ENCODE measurements at places on chromosomes 1 and 21.
A peak's percentile ranks its signal among the peaks of the same experiment; 100 is the strongest.

DNA sequence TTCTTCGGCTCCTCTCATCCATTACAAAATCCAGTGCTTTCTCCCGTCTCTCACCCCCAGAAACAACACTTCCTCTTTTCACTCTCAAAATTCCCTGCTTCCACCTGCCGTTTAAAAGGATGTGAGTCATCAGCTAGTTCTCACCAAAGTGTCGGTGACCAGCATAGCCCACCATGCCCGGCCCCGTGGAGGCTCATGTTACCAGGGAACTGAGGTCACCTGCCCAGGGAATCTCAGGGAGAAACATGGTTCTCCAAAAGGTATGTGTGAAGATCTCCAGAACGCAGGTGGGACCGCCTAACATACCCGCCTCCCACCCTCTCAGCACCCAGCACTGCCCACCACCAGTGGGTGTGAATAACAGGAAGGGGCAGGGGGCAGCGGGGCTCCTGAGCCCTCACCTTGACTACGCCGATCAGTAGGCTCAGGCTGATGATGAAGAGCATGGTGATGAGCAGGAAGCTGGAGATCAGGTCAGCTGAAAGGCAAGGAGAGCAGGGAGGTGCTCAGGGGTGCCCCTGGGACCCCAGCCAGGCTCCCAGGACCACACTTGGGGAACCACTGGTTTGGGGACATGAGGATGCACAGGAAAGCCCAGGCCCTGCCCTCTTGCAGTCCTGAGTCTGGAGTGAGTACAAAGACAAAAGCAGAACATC lies 16.2 kb downstream of the LAPTM5 start:
- DNase-seq, result no peak

- DNase-seq, result no peak
Observed at GRCh38 chr1:245622332-245623014, 467.7 kb downstream of the KIF26B start.

DNA sequence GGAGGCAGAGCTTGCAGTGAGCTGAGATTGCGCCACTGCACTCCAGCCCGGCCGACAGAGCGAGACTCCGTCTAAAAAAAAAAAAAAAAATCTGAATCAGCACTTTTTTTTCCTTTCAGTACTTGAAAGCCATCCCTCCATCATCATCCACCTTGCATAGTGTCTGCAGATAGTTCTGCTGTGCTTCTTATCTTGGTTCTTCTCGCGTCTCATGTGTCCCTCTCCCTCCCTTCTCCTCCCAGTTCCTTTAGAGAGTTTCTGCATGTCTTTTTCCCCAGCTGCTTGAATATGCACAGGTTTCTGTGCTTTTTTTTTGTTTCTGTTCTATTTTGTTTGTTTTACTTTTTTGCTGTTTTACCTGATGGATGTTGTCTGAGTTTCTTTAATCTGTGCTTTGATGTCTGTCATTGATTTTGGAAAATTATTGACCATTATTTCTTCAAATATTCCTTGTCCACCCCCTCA lies 3.9 kb upstream of the COL18A1 start:
- DNase-seq, result no peak

- no peak for DNase-seq
Observed at GRCh38 chr1:5887971-5888361, 104.3 kb downstream of the NPHP4 start.

DNA sequence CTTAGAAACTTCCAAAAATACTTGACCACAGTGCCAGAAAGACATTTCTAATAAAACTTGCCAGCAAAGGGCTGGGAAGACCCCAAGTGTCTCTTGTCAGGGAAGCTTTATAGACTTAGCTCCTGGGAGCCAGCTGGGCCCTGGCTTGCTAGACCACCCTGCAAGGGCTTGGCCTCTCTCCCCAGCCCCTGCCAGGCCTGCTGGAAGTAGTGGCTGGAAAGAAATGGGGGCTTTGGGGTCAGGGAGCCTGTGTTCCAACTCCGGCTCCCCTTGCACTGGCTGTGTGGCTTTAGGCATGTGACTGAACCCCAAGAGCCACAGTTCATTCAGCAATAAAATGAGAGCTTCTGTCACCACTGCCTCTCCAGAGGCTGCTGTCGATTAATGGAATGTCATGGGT lies 31.1 kb downstream of the H3-3A start:
- DNase-seq, result no peak

DNA sequence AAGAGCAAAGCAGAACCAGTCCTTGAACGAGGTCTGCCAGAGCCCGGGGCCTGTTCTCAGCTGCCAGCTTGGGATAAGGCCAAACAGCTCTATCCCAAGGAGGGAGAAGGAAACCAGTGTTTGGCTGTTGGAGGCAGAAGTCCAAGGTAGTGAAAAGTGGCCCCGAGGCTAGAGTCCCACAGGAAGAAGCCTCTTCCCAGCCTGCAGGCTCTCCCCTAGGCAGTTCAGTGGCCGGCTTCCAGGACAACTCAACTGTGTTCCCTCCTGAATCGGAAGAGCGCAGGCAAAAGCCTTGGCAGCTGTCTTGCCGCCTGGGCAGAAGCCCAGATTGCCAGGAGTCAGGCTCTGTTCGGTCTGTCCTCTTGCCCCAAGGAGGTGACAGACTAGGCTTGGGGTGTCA lies 19.3 kb downstream of the QSOX1 start:
- no peak for DNase-seq

GRCh38 chr1:240399381-240399780 lies 212.6 kb downstream of the GREM2 start:
- no peak for DNase-seq

GRCh38 chr1:1040004-1040991 lies 20.4 kb downstream of the AGRN start:
- DNase-seq, result peak; percentile 99

All from GM13977 (cell line).